Activated CD4-positive, alpha-beta T cell treated with anti-CD3 and anti-CD28 coated beads for 24 hours (primary cell): ENCODE measurements at places on chromosomes 7 and 10.

DNA sequence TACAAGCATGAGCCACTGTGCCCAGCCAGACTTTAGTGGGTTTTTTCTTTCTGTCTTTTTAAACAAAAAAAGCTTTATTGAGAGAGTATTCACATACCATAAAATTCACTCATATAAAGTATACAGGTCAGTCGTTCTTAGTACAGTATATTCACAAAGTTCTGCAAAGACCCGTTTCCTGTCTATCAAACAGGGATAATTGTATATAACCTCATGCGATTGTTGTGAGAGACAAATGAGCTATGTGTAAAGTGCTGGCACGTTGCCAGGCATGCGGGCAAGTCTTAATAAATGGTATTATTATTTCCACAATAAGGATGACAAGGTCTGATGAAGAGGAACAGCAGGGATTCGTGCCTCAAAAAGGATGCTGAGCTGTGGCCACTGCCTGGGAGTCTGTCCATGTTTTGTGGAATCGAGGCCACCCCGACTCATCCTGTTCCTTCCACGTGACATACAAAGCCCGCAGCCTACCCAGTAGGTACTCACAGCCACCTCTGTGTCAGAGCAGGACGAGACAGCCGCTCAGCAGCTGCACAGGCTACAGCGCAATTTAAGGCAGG, 51.6 kb downstream of the SMKR1 start:
- peak; percentile 19 for DNase-seq

DNA sequence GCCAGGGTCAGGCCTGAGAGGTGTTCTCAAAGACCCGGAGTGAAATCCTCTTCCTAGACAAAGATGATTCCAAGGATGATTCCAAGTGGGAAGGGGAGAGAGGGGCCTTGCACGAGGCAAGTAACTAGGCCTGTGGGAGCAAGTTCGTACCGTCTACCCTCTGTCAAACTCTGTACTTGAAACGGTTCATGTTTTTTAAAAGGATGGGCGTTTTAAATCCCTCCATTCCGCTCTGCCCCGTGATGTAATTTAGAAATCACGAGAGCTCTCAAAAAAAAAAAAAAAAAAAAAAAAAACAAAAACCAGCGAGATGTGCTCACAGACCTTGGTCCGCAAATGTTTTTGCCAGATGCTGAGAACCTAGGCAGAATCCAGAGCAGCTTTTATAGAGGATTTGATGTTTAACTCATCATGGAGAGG, 114.7 kb upstream of the CARD11 start:
- DNase-seq: no peak

DNA sequence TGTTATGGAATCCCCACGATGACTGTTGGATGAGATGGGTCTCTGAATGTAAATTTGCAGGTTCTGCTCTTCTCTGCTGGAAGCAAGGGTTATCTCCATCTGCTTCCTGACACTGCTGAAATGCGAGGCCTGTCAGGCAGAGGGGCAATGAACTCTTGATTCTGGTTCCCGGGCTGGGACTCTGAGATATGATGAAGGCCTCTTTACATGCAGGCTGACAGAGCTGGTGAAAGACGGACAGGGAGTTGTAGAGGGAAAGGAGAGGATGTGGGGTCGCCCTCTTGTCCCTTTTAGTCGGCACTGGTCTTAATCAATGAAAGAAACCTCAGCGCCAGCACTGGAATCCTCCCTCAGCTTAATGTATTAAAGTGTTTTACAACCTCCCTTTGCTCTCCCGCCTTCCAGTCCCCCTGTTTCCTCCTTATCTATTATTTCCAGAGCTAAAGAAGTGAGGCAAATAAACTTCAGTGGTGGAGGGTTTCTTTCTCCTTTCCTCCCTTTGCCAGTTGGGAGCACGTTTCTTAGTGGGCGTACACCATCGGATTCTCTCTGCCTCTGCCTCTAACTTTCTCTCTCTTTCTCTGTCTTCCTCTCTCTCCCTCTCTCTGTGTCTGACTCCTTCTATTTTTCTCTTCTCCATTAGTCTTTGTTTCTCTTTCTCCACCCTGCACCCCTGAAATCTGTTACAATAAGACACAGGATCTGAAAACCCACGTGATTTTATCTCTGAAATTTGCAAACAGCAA, 145.6 kb downstream of the BAMBI start:
- no peak for DNase-seq

GRCh38 chr7:137360087-137360679, 16.6 kb upstream of the PTN start:
- no peak for DNase-seq

DNA sequence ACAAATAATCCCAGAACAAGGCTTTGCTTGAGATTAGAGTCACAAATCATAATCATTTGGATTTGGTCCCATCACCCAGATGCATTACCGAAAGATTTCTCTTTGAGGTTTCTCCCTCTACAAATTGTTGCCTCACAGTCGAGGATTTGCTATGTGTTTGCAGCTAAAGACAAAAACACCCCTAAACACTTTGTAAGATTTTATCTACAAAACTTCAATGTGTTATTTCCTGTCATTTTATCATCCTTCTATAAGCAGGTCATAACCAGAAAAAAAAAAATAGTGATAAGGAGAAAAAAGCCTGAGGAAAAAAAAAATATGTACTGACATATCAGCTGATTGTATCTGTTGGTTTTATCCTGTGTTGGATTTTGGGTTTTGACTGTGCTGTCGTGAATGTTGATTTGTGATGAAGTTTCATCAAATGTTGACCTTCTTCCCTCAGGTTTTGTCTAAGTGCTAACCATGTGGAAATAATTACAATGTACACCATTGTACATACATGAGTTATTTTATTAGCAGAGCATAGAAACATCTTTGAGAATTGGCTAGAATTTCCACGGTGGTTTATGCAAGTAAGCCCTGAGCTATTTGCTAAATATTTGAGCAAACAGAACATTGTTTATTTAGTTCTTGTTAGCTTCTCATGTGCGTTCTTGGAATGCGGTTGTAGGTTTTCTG, 274.4 kb downstream of the NEBL start:
- DNase-seq: no peak

- DNase-seq: no peak
These were observed 141.5 kb upstream of the EEPD1 start for GRCh38 chr7:36011588-36011965.

DNA sequence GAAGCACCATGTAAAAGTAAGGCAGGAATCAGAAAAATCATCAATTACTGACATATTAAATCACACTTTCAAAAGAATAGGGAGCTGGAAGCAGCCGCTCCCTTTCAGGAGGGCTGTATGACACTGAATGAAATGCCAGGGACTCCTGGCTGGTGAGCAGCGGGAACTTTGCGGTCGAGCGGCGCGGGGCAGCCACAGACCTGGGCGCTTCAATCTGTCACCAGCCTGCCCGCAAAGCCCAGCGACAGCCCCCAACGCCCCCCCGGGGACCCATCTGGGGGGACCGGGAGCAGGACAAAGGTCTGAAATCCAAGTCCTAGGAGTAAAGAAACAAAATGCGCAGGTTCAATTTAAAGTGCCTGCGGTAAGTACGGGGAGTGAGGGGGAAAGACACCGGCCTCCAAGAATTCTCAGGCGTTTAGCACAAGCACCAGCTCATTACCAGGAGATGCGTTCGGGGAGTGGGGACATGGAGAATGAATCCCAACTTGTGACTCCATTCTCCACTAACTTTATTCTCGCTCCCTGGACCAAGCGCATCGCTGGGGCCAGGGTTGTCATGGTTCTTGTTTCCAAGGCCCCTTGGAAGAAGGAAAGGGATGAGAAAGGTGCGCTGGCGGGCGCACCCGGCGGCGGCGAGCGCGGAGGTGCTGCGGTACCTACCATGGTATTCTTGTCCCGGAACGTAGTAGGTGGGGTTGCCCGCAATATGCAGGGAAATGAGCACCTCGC, 824 bp downstream of the RELN start:
- no peak for DNase-seq

DNA sequence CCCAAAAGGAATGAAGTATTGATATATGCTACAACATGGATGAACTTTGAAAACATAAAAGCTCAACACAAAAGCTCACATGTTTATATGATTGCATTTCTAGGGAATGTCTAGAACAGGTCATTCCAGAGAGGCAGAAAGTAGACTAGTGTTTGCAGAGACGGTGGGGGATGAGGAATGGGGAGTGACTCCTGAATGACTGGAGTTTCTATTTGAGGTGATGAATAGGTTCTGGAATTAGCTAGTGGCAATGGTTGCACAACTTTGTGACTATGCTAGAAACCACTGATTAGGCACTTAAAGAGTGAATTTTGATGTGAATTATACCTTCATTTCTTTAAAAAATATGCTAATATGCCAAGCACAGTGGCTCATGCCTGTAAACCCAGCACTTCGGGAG, 6.9 kb downstream of the KPNA7 start:
- DNase-seq: no peak

DNA sequence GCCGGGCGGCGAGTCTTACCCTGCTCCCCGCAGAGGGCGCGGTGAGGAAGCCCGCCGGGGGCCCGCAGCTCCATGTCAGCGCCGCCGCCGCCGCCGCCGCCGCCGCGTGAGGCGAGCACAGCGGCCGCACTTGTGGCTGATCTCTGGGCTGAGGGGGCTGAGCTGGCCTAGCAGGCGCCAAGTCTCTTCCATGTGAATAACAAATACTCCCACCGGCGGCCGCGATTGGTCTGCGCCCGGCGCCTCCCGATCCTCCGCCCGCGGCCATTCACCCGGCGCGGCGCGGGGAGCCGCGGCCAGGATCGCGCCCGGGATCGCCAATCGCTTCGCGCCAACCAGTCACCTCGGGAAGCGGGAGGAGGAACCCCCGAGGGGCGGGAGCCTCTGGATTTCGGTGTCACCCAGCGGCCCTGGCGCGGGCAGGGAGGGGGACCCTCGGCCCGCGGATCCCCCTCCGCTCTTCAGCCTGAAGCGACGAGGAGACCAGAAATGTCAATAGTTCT, at the start of gene GRM8:
TSS of gene GRM8 (minus strand) at position 164 of the 503 bp plus-strand sequence.
- no peak for DNase-seq

GRCh38 chr7:35734001-35734483, 39.1 kb upstream of the HERPUD2 start:
- no peak for DNase-seq

- no peak for DNase-seq
These were observed 2.1 kb downstream of the NFE2L3 start for GRCh38 chr7:26153823-26154783.

DNA sequence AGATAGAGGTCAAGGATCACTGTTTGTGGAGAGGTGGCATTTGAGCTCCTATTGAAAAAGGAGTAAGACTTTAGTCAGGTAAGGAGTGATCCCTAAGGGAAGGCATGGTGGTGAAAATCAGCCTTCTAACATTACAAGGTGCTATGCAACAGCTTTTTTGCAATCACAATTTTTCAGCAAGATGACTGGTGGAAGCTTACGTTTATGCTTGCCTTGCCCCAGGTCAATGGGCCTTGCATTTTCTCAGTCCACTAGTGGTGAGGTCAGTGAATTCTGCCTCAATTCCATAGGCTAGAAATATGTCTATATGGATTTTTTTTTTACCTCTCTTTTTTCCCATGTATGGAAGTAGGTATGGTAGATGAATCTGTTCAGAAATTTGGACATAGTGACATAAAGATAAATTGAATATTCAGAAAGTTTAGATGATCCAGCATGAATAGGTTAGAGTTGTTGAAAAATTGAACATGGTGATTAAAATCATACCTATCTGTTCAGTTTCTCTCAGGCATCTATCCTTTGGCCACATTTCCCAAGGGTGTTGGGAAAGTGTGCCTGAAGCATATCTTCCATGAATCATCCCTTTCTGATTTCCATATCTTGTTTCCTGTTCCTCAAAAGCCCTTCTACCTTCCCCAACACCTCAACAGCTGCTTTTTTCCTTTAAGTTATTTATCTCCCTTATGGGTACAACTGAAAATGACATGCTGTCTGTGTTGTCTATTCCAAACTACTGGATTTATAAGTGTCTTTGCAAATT, 71.9 kb upstream of the PTPRZ1 start:
- no peak for DNase-seq

DNA sequence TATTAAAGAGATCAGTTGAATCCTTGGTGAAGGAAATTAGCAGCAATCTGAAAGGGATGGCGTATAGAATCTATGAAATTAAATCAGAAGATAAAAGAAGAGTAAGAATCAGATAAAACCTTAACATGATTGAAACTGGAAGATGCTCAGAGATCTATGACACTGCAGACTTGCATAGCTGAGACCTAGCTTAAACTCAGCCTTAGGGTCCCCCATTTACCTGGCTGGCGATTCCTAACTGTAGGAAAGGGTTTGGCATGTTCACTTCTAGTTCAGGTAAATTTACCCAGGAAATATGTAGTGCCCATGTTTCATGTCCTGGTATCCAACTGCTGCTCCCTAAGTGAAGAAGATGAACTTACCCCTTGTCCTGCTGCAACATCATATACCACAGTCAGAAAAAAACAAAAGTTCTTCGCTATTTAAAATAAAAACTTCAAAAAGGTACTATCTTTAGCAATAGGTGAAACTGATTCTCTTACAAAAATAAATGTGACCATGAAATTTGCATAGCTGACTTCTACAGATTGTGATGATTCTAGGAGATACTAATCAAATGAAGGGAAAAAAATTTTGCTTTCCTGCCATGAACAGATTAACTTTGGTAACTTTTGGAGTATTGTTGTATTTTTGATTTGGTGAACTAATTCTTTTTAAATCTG, 47.8 kb upstream of the TMEM243 start:
- no peak for DNase-seq

DNA sequence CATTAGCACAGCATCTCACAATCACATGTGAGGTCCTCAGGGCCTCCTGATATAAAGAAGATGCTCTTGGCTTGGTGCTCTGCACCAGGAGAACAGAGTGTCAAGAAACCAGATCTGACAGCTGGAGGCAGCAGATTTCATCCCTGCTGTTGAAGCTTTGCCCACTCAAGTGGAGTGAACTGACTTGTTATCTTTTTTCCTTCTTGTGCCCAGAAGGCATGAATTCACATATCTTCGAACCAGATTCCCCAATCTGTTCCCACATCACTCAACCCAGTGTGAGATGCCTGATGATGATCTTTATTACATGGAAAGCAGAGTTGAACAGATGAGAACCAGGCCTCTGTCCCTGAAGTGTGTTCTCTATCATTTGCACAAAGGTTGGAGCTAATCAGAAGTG, 521.0 kb downstream of the SORCS1 start:
- DNase-seq: no peak

GRCh38 chr10:63666836-63667383, 145.7 kb downstream of the REEP3 start:
- no peak for DNase-seq

GRCh38 chr10:62005281-62005680, 103.8 kb downstream of the ARID5B start:
- DNase-seq: no peak

GRCh38 chr7:156617215-156617614, 23.4 kb upstream of the RNF32 start:
- DNase-seq: no peak
